Fibroblast of villous mesenchyme (primary cell): ENCODE measurements at places on chromosomes 3 and 15. TPM values are rescaled to one million over a fixed set of nuclear protein-coding genes. Genes with fewer than 3 reads are reported as not detected.

Gene NR2E3
- 0.86 and 0.97 TPM in 2 replicates for total RNA-seq

DNA sequence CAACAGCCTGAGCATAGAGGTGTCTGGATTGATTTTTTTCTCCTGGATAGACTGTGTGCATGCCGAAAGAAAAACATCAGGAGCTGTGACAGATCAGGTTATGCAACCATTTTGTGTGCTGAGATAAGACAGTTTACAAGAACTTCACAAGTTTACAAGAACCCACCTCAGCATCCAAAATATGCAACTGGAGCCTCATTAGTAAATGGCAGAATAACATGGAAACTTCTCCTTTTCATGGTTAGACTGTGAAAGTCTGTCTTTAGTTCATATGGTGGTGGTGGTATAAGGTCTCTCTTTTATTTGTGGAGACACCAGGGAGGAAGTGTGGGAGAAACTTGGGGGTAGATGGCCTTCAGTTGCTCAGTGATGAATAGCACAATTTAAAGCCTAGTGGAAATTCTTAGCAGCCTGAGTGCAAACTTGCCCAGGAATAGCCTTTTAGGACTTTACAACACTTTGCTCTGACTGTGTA is 3.7 kb upstream of the ZNF609 start:
- peak; percentile 83 for DNase-seq

Gene RTP1
- total RNA-seq, result not detected in 2 replicates

Gene GOLGA6L25
- total RNA-seq, result not detected in 2 replicates

- DNase-seq, result no peak
These were observed 6.1 kb upstream of the MB21D2 start for GRCh38 chr3:192923731-192924130.

Gene IMPG2
- 0.32 and 0.43 TPM in 2 replicates for total RNA-seq
